ENCODE measurements at places on chromosomes 11 and 22.

- DNase-seq: no peak
Measured at GRCh38 chr11:97786961-97787360, 1233.8 kb upstream of the CNTN5 start.

- no peak for DNase-seq
Measured at GRCh38 chr11:44690651-44691050, 36.1 kb upstream of the TSPAN18 start.

DNA sequence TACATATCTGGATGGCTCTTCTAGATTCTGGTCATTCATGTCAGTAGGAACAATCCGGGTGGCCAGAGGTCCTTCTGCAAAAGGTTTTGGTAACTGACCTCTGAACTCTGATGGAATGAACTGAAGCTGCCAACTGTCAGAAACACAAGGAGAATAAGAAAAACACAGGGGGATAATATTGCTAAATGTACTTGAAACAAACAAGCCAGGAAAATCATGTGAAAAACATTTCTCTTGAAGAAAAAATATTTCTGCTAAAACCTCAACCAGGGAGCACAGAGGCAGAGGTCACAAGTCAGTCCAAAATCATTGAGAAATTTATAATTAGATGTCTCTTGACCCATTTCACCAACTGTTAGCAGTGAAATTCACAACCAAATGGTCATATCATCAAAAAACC, 35.2 kb downstream of the ALG9 start:
- no peak for DNase-seq

GRCh38 chr11:120209746-120210625, 846 bp upstream of the OAF start:
- DNase-seq: no peak

- DNase-seq: no peak
Measured at GRCh38 chr22:46754110-46754799, 8.2 kb upstream of the TBC1D22A start.

- DNase-seq: no peak
Measured at GRCh38 chr11:128731041-128731663, 37.3 kb downstream of the FLI1 start.

DNA sequence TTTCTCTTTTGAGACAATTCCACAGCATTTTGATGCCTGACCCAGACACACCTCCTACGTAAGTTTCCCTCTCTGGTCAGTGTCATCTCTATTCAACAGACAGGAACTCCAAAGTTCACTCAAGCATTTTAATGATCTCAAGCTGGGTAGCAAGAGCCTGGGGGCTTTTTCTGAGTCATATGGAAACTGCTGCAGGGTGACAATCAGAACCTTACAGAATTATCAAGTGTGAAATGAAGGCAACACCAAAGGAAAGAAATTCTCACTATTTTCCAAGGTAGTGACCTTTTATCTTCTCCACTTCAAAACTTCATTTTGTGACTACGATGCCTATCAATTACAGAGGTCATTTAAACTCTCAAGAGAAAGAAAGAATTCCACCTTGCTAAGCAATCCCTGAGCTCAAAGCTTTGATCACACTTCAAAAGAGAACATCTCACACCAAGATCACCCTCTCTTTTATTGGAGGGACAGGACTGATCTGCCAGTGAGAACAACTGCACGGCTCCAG, 229.0 kb upstream of the ZC3H12C start:
- no peak for DNase-seq

DNA sequence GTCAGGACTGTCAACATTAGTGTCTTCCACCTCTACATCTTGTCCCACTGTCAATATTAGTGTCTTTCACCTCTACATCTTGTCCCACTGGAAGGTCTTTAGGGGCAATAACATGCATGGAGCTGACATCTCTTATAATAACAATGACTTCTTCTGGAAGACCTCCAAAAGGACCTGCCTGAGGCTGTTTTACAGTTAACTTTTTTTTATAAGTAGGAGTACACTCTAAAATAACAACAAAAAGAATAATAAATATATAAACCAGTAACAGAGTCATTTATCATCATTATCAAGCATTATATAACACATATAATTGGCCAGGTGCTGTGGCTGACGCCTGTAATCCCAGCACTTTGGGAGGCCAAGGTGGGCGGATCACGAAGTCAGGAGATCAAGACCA, 57.5 kb downstream of the PAK1 start:
- no peak for DNase-seq

DNA sequence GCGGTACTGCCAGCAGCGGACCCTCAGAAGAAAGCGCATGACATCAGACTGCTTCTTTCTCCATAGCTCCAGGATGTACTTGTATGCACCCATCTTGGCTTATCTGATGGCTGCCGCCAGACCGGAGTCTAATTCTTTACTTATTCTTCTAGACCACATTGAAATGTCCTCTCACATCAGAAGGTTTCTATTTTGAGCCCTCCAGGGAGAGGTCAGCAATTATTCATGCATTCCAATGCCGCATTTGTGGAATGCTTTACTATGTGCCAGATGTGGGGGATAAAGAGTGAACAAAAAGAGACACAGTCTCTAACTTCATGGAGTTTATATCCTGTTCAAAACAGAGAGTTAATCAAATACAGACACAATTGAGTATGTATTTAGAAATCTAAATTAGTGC, 230.1 kb downstream of the MIAT start:
- DNase-seq: no peak

DNA sequence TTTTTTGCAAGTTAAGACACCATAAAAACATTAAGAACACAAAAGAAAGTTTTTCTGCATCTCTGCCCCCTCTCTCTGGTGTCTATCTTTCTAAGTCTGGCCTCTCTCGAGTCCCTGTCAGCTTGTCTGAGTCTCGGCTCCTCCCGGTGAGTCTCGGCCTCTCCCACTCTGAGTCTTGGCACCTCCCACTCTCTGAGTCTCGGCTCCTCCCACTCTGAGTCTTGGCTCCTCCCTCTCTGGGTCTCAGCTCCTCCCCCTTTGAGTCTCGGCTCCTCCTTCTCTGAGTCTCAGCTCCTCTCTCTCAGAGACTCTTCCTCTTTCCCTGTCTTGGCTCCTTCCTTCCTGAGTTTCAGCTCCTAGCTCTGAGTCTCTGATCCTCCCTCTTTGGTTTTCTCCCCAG, 72.5 kb upstream of the AMPD3 start:
- DNase-seq: no peak

DNA sequence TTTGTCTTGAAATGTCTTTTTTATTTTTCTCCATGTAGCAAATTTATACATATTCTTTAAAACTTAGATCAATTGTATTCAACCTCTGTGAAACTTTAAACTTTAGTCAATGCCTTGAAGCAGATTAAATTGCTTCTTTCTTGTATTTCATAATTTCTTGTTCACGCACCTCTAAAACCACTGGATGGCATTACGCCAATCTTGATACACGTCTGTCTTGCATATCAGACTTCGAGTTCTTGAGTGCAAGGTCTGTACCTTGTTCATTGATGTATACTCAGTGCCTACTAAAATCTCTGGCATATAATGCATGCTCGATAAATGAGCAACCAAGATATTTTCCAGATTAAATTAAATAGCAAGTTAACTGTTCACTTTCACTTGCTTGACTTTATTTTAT, 236.8 kb downstream of the CASP12 start:
- DNase-seq: no peak

GRCh38 chr22:44379817-44380755, 67.3 kb upstream of the SHISAL1 start:
- DNase-seq: no peak

- DNase-seq: no peak
Measured at GRCh38 chr22:49733631-49734030, 94.0 kb downstream of the BRD1 start.

- DNase-seq: no peak
Measured at GRCh38 chr22:42627981-42628380, 12.4 kb downstream of the ATP5MGL start.

GRCh38 chr11:66311470-66311964, 5.3 kb downstream of the CD248 start:
- no peak for DNase-seq

DNA sequence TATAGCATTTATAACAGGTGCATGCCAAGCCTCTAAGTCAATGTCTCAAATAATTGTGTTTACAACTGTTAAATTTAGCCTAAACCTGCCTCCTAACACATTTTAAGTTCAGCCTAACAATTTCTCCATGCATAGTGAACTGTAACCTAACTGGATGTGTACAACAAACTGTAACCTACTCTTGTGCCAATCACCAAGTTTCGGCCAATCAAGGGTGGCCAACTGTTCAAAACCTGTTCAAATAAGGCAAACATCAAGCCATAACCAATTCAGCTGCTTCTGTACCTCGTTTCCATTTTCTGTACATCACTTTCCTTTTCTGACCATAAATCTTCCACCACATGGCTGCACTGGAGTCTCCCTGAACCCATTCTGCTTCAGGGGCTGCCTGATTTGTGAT, 45.4 kb downstream of the PIK3C2A start:
- no peak for DNase-seq

DNA sequence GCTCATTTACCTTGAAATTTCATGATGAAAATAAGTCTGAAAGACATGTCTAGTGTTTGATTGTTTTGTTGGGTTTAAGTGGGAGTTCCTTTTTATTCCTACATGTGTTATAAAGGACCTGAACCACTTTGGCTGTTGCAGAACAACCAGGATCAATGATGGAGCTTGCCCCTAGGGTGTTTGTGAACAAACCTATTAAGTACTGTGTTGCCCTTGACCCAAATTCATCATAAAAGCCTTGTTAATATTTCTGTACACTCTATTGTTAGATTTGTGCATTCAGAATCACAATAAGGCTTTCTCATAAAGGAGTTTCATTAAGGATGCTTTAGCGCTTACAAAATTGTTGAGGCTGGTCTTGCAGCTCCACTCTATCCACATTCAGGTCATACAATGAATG, 452.6 kb downstream of the NELL1 start:
- no peak for DNase-seq

DNA sequence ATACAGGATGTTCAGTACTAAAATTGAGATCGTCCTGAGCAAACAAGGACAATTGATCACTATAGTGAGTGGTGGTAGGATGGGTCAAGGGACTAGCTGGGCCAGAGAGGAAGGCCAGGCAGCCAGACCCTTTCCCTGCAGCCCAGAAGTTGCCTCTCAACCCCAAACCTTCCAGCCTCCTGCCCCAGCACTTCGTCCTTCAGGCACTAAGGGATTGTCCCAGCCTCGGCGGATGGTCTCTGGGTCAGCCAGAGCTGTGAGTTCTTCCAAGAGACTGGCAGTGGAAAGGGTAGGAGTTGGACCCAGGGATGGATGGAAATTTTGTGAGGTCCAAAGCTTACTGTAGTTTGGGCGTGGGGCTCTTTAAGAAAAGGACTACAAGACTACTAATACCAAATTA, 3.6 kb upstream of the LMO1 start:
- DNase-seq: no peak

GRCh38 chr11:100927579-100927978, 202.0 kb downstream of the PGR start:
- no peak for DNase-seq

GRCh38 chr22:45318168-45318557, 8.4 kb downstream of the FAM118A start:
- DNase-seq: peak; percentile 69

GRCh38 chr22:17955590-17956379, 68.6 kb downstream of the MICAL3 start:
- DNase-seq: no peak

GRCh38 chr22:22772396-22772795, 115.2 kb upstream of the IGLL5 start:
- DNase-seq: no peak

- DNase-seq: no peak
Measured at GRCh38 chr22:39313258-39314001, 6.0 kb downstream of the RPL3 start.

GRCh38 chr11:134509381-134510232, 97.6 kb upstream of the B3GAT1 start:
- DNase-seq: no peak

DNA sequence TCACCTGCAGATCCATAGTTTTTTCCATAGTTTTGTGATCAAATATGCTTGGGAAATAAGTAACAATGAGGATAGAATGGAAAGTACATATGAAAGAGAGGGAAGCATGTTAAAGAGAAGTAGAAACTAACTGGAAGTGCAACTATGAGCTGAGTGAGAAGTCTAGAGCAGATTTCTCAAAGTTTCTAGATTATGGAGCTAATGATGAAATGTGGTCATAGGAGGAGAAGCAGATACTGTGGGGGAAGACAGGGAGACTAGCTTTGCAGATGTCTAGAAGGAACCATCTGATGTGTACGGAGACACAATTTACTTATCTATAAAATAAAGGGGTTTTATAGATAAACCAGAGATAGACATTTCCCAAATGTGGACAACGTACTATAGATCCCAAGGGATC, 37.1 kb downstream of the RELT start:
- no peak for DNase-seq

- no peak for DNase-seq
Measured at GRCh38 chr11:75547617-75548058, 14.4 kb upstream of the SERPINH1 start.

GRCh38 chr11:10076458-10077141, 217.4 kb downstream of the SBF2 start:
- DNase-seq: no peak

DNA sequence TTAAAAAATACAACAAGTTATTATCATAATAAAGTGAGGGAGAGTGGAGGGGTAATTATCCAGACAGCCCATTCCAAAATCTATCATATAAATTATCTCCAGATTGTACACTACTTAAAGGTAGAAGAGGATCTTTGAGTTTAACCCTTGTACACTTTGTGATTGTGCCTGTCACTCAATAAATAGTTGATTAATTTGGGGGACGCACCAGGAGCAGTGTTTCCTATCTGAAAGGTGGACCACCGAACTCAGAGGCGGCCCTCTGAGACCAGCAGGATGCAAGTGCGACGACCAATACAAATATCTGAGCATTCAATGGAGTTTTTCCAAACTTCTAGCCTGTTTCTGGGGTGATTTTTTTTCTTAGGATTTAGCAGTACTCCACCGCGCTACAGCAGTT, 1.1 kb upstream of the CECR2 start:
- DNase-seq: no peak

DNA sequence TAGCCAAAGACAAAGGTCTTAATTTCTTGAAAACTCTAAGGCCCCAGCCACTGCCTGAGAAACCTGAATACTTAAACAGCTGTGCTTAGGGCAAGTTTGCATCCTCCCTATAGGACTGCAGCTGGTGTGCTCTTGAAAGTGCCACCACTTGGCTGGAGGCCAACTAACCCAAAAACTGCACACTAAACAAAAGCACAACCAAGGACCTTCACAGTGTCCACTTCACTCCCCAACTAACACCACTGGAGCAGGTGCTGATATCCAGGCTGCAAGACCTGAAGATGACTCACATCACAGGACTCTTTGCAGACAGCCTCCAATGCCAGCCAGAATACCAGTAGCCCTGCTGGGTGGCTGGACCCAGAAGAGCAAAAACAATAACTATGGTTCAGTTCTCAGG, 357.7 kb upstream of the ARHGAP42 start:
- DNase-seq: no peak

- DNase-seq: no peak
Measured at GRCh38 chr11:122102426-122102825, 13.6 kb downstream of the BLID start.

DNA sequence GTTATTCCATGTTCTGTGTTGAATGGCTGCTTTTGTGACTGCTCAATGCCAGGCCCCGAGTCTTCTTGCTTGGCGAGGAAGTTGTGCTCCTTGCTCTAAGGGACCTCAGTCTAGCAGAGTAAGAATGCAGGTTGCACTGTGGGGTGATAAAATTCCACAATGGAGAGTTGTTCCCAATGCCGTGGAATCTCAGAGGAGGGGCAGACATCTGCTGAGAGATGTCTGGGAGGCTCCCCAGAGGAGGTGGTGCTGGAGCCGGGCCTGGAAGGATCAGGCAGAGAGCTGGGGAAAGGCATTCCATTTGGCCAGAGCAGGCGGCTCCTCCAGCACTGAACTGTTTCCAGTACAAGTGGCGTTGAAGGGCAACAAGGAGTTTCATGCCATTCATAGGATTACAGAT, 55.2 kb downstream of the ST3GAL4 start:
- DNase-seq: no peak
